ENCODE measurements at places on chromosomes 6 and 20.

DNA sequence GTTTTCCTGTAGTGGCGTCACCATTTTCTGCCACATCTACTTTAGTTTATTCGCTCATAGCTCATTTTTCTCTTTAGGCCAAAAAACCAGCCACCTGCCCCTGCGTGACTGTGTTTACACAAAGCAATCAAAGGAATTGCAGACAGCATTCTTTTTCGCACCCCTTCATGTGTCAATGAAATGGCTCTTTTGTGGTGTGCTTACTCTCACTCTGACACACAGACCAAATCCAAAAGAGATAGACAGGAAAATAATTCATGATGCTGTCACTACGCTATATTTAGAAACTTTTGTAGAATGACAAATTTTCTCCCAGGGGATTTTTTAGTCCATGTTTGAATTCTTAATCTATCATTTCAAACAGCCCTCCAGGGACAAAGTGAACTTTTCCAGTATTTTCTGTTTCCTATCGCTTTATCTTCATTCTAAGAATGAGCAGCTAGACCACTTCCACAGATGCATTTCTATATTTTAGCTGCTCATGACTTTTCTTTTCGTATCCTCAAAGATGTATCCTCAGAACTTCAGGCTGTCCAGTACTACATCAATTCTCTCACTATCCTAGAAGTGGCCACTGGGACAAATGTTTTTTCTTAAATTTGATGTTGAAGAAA is 37.9 kb upstream of the KHDRBS2 start:
- DNase-seq, result peak; percentile 66

- no peak for DNase-seq
These were observed 93.5 kb downstream of the TMEM170B start for GRCh38 chr6:11631008-11631407.

DNA sequence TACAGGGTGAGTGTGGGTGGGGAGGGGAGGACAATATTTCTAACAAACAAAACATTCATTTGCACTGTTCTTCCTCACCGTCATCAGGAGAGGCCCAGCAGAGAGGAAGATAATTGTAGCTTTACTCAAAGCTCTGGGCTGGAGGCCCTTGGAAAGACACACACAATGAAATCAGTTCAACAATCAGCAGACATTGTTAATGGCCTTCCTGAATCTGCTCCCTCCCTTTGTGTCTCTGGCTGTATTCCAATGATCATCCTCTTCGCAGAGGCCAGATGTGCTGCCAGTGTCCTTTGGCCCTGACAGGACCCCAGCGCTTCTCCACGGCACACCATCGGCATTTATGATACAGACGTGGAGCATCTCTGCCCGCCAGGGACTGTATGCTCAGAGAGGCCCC is 44.6 kb upstream of the LRFN2 start:
- DNase-seq, result no peak

GRCh38 chr20:12673352-12673751 is 335.4 kb upstream of the SPTLC3 start:
- DNase-seq, result no peak

DNA sequence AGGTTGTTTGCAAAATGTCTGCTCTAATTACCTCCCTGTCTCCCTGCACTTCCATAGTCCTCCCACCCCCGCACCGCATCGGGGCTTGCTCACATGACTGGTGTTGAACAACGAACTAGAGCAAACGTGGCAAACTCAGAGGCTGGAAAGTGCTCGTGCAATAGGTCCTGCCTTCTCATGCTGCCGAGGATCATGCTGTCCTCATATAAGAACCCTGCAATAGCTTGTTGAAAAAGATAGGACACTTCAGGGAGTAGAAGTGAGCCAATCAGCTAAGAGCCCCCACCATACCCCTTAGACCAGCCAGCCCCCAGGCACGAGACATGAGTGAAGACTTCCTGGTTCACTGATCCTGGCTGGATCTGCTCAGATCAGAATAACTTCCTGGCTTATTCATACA is 219.2 kb downstream of the C6orf118 start:
- no peak for DNase-seq

DNA sequence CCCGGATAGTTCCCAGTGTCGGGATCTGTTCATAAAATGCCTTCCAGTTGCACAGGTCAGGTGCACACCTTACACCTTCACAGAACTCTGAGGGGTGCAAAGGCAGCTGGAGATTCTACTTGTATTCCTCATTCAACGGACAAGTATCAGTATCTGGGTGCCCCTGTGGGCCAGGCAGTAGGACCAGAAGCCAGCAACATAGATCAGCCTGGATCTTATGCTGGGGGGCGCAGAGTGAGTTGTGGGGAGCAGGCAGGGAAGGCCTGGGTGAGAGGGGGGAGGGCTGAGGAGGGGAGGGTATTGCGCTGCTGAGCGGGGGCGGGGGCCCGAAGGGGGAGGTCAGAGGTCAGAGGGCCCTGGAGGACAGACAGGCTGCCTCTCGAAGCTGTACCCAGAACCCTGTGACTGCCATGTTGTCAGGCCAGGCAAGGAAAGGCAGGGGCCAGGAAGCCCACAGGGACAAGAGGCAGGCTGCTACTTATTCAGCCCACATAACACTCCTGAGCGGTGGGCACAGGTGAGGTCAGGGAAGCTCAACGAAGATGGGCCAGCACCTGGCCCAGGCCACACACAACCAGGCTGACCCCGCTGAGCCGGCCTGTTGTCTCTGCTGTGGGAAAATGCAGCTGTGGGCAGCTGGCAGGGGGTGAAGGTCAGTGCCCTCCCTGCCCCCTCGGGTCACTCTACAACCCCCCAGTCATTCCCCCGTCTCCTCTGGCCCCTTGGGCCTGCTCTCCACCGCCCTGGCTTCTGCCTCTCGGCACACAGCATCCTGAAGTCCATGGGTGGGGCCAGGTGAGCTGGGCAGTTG is 1.1 kb downstream of the OPRL1 start:
- DNase-seq, result no peak

DNA sequence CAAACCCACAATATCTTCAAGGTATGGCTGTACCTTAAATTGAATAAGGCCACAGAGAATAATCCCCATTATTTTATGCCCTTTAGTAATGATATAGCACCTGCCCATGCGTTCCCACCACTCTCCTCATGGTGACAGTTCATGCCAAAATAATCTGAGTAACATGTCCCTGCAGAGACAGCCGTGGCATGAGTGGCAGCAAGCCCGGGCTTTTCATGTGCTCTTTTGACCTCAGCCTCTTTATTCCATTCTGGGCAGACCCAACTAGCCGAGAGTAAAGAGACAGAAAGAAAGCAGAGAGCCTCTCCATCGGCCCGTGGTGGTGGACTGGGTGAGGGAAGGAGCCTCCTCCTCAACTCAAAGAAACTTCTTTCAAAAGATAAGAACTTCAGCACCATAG is 19.9 kb upstream of the POPDC3 start:
- no peak for DNase-seq

GRCh38 chr6:30754631-30755030 is 10.3 kb upstream of the IER3 start:
- DNase-seq, result no peak

- DNase-seq, result peak; percentile 23
These were observed 75.2 kb upstream of the GLP1R start for GRCh38 chr6:38973178-38974057.

- DNase-seq, result peak; percentile 33
These were observed 55.0 kb upstream of the KCNK16 start for GRCh38 chr6:39377539-39377950.

- DNase-seq, result no peak
These were observed 4.7 kb downstream of the SIRPB2 start for GRCh38 chr20:1486566-1486965.

DNA sequence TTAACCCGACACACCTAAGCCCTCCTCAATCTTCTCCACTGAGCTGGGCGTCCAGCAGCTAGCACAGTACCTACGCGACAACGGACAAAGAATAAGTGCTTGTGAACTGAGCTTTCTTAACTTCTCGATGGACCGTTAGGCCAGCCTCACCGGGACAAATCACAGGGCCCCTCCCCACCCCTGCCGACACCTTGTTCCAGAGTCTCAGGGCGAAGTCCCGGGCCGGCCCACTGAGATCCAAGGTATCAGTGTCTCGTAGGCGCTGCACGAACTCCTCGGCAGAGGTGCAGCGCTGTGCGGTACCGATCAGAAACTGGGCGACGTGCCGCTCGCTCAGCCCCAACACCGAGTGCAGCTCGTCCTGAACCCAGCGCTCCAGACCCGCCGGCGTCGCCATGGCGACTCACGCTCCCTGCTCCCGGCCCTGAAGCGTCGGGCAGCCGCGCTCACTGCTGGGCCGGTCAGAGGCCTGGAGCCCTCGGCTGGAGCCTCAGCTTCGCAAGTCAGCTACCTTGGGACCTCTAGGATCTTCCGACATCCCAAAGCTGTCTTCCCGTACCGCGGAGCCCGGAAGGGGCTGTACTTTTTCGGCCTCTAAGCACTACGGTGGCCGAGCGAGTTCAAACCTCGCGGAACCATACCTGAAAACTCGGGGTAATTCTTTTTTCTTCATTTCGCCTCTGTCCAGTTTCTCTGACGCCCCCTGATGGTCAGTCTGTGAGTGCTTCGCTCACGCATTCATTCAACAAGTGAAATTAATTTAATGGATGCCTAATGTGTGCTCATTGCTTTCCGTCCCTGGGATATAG is at the start of gene DHX16:
TSS of gene DHX16 (minus strand) at position 562 of the 809 bp plus-strand sequence. CDS start at position 397, 165 bp downstream.
- peak; percentile 95 for DNase-seq

DNA sequence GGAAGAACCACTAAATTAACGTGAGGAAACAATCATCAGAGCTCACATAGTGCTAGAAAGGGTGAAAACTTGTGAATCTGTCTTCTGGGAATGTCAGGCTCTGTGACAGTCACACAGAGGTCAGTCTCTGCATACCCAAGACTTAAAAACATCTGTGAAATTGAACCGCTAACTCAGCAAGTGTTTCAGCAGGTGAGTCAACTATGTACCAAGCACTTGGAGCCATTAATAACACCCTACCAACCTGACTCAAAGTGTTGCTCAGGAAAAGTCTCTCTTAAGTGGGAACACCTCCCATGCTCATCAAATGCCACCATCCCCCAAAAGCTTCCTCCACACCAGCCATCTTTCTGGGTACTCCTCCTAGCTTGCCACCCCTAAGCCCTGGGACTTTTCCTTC is 92.3 kb upstream of the CARMIL1 start:
- no peak for DNase-seq

Measured in SHP77 treated with DMSO at 0.1 percent for 48 hours (cell line).